ENCODE measurements at places on chromosomes 7 and 10. TPM values are rescaled to one million over a fixed set of nuclear protein-coding genes. Genes with fewer than 3 reads are reported as not detected.
A peak's percentile ranks its signal among the peaks of the same experiment; 100 is the strongest.

GRCh38 chr10:95236068-95236903 is 42.2 kb downstream of the ACSM6 start:
- no peak for DNase-seq

GRCh38 chr7:91408388-91409154 is 144.3 kb downstream of the FZD1 start:
- DNase-seq, result no peak

- DNase-seq, result no peak
These were observed 205.7 kb downstream of the SORCS1 start for GRCh38 chr10:106958589-106959361.

DNA sequence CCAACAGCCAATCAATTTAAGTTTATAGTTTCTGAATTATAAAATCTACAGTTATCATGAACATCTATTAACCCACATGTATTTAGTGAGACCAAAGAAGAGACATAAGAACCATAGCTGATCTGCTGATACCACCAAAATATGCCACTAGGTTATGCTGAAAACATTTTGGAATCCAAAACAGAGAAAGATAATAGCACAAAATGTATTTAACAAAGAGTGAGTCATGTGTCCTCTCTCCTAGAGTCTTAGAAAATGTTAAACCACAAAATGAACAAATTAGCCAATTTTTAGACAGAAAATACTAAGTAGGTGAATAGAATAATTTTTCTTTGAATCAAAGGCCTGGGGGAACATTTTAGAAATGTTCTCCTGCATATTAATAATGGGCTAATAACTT is 527.5 kb downstream of the GPAM start:
- DNase-seq, result no peak

- DNase-seq, result no peak
These were observed 7.1 kb downstream of the TASOR2 start for GRCh38 chr10:5691786-5692185.

DNA sequence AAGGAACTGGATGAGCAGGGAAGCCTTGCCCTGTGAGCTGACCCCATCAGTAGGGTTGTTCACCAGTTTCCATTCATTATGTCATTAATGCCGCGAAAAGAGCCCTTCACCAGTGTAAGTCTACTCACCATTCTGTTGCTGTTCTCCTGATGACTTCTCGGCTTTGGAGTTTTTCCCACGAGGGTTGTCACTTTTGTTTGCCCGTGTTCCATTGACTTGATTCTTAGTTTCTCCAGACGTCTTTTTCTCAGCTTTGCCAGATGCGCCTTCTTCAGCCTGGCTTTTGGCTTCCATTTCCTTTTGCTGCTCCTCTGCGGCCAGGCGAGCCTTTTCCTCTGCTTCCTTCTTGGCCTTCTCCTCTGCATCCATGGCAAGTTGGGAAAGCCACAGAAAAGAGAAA is 128.8 kb downstream of the PPP1R17 start:
- no peak for DNase-seq

- DNase-seq, result no peak
These were observed 177.4 kb upstream of the NPVF start for GRCh38 chr7:25405736-25406135.

DNA sequence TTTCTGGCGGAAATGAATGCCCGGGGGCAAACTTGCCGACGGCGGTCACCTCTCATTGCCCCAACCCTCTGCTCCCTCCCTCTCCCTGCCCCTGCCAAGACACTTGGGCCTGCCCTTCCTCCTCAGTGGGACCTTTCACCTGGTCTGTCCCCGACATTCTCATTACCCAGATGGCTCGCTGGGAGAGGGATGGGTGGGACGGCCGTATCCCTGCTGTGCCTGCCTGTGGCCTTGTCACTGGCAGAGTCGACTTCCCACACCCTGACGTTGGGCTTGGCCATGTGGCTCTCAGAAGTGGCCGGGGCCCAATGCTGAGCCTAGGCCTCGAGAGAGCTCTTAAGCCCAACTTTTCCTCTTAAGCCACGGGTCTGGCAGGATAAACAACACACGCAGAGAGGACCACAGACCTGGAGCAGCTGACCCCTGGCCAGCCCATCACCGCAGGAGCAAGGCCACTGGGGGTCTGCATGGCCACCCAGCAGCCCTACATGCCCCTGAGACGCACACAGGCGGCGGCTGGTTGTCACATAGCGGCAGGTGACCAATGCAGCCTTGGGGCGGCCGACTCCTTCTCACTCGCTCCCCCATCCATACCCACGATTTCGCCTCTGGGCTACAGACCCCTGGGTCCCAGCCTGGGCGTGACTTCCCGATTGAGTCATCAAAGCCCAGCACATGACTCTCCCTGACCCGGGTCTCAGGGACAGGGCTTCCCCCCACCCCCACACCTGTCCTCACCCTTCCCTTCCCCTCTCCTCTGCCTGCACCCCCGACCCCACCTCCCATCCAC is 40.1 kb downstream of the SLC29A4 start:
- DNase-seq, result no peak

- DNase-seq, result peak; percentile 23
These were observed 1.3 kb upstream of the FZD8 start for GRCh38 chr10:35643151-35644049.

GRCh38 chr7:36001546-36001945 is 151.5 kb upstream of the EEPD1 start:
- DNase-seq, result no peak

DNA sequence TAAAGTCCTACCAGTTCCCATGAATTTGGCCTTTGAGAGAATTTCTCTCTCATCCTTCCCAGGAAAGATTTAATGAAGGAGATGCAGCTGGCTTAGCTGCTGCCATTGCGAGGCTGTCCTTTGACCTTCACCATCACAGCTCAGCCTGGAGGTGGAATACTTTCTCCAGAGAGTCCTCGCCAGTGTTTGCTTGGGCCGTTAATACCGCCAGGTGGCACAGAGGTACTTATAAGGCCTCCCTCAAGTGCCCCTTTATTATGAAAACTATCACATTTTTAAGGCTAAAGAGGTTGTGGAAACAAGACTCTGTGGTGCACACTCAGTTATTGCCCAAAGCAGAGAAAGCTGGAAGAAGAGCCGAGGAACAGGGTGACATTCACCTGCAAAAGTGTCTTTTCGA is 330.6 kb downstream of the CCSER2 start:
- no peak for DNase-seq

DNA sequence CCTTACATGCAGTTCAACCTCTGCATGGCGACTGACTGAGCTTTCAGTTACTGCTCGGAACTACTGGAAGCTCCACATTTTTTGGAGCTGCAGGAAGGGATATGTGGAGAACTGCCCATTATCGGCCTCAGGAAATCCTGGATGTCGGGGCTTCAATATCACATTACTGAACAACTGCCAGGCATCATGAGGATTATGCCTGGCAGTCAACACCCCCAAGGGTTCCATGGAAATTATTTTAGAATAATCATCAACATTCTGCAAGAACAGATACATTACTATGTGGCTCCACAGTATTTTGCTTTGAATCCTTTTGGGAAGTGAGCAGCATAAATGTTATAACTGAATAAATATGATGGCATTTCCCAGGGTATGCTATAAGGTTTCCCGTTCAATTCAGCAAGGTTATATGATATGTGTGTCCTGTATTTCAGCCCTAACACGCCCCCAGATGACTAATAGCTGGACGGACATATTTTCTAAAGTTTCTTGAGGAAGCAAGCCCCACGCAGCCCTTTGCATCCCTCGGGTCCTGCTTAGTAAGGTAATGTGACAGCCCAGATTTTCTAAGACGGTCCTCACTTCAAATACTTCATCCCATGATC is 53.0 kb upstream of the OPALIN start:
- DNase-seq, result no peak

DNA sequence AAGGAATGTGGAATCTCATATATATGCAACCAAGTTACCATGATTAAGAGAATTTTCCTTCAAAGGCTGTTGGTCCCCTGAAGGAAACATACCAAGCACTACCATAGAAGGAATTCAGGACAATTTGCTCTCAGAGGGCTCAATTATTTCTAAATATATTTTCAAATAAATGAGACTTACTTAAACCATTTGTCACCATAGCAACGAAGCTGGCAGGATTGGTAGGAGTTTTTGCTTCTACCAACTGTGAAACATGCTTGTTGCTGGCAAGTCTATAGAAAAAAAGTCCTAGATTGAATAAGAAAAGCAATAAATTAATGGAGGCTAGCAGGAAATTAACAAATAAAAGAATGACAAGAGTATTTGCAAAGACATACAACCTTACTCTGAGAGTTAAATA is 156.9 kb upstream of the NPSR1 start:
- no peak for DNase-seq

DNA sequence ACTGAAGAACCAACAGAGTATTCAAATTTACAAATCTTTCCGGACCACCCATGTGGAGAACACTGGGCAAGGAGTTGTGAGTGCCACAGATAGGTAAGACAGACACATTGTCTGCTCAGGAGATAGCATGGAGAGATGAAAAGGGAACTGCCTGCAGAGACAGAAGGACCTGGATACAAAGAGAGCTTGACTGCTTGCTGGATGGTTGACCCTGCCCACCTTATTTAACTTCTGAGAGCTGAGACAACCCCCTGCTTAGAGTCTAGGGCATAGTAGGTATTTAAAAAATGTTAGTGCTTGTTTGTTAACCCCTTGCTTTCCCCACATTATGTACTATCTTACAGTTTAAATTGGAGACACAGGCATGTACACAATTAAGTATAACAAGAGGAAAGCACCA is 314.1 kb downstream of the THSD7A start:
- DNase-seq, result no peak

DNA sequence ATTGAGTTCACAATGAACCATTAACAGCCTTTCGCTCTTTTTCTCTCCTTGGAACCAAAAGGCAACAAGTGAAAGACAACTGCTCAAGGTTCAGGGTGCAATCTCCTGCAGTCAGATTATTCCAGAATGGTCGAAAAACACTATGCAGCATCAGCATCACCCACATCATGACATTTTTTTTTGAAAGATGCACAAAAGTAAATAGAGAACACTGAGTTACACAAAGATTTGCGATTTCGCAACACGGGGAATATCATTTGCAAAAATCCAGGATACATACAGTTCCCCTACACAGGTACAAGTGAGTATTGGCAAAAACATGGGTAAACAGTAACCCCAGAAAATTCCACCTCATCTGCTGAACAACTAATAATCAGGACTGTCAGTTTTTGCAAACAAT is 611.5 kb downstream of the KCNMA1 start:
- no peak for DNase-seq

- DNase-seq, result no peak
These were observed 23.5 kb downstream of the PWWP2B start for GRCh38 chr10:132420469-132420980.

DNA sequence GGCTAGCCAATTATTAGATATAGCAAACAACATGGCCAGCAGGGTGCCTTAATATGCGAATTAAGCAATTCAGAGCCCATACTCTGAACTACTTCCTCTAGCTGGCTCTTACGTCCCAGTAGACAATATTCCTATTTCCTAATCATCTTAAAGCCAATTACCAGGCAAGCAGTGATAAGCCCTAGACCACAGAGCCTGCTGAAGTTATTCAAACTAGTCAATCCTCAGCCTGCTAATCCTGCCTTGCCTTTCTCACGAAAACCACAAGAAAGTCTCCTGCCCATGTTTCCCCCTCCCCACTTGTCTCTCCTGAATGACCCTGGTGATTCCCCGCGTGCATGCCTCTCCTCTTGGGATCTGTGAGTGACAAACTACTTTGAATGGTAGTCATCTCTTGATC is 86.8 kb upstream of the CACNA2D1 start:
- no peak for DNase-seq

DNA sequence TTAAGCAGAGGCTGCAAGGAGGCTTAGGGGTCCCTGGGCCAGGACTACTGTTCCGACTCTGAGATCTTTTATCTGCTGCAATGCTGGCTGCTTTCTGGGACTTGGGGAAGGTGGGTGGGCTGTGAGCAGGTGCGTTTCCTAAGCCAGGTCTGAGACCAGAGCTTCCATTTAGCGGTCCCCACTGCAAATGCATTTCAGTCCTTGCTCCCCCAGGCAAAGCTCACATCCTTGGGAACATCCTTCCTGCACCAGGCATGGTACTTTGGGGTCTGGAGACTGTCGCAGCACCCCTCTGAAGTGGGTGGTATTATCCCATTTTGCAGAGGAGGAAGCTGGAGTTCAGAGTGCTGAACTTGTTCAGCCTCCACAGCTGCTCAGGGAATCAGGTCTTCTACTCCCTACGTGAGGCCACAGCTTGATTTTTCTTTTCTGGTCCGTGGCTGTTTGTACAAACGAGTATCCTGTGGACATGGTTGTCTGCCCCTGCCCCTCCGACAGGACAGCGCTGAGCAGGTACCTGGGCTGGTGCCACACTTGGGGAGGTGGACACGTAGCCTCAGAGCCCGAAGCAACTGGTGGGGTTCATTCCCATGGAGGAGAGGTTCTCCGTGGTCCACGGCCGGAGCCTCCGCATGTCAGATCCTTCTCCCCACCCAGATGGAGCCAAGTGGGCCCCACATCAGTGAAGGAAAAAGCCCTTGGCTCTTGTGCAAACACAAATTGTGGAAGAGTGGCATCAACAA is 20.0 kb downstream of the ZMIZ1 start:
- DNase-seq, result no peak

DNA sequence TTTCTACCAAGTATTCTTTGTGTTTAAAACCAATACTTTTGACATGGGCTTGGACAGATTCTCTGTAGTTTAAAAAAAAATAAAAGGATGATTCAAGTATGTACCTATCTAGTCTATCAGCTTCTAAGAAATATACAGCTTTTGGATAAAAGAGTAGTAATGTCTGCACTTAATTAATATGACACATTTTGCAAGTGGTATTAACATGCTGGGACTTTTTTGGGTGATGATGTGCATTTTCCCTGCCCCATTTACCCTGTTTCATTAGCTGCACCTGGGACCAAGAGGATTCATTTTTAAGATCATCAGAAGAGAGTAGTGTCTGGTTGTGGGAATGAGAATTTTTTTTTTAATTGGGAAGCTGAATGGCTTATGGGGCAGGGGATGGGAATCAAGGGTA is 236.2 kb upstream of the KLF14 start:
- DNase-seq, result no peak

GRCh38 chr7:106218546-106218945 is 66.2 kb downstream of the NAMPT start:
- no peak for DNase-seq

- DNase-seq, result no peak
These were observed 321.1 kb upstream of the NPVF start for GRCh38 chr7:25549271-25549921.

DNA sequence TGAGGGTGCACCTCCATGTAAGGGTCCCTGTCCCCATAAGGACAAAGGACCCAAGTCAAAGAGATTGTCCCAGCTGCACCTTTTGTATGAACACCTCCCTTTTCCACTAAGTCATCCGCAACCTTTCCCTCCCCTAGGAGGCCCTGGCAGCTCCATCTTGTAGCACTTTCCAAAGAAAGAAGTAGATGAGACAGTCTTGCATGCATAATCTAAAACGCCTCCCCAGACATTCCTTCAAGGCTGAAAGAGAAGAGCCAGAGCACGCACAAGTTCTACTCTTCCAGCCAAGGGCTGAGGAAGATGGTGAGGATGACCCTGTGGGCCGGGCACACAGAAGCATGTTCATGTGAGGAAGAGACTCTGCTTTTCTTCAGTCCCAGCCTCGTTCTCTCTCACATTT is 194.4 kb downstream of the TNS3 start:
- DNase-seq, result no peak

GRCh38 chr7:84697506-84697905 is 489.4 kb downstream of the SEMA3D start:
- no peak for DNase-seq

The EPDR1 gene
- 3.3 TPM for polyA plus RNA-seq

The SEMA4G gene
- polyA plus RNA-seq, result 0.24 TPM

The SEMA3A gene
- polyA plus RNA-seq, result 0.67 TPM

The EPHB6 gene
- polyA plus RNA-seq, result 36.9 TPM

The TBRG4 gene
- 99.1 TPM for polyA plus RNA-seq

The CCDC3 gene
- not detected for polyA plus RNA-seq

The PSD gene
- 4.5 TPM for polyA plus RNA-seq

The CH25H gene
- polyA plus RNA-seq, result not detected

The TET1 gene
- polyA plus RNA-seq, result 1.4 TPM

The CPA2 gene
- not detected for polyA plus RNA-seq

The TAX1BP1 gene
- 112 TPM for polyA plus RNA-seq

The PDE6C gene
- polyA plus RNA-seq, result not detected
